ENCODE measurements at places on chromosomes 1 and 21.
A peak's percentile ranks its signal among the peaks of the same experiment; 100 is the strongest.

GRCh38 chr1:93347334-93347899 is 1.7 kb downstream of the DR1 start:
- no peak for DNase-seq

DNA sequence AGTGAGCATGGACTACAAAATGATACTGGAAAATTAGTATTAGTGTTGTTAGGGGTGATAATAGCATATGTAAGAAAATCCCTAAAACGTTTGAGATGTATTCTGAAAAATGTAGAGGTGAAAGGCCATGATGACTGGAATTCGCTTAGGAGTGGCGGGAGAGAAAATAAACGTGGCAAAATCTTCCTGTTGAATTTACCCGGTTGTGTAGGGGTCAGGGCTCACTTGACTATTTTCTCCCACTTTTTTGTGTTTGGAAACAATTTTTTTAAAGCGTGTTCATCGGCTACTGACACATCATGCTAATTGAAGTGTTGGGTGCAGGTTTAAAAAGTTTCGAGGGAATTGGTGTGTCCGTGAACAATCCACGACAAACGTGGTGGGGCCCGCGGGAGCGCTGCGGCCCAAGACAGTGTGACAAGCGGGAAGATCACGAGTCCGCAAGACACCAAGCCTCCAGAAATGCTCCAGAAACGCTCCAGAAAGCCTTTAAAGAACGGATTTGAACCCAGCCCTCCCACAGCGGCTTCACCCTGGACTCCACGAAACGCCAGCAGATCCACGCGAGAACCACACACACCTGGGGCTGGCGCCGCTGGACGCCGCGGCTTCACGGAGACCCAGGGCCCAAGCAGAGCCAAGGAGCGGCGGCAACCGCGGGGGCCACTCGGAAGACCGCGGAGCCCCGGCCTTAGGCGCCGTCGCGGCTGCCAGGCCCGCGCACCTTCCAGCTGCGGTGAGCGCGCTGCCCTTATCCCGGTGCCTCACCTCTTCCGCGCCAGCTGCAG is 573 bp downstream of the PSMG1 start:
- DNase-seq: no peak

- DNase-seq: no peak
Observed at GRCh38 chr1:192133350-192133926, 24.8 kb upstream of the RGS18 start.

- DNase-seq: no peak
Observed at GRCh38 chr1:90973897-90974798, 47.7 kb downstream of the ZNF644 start.

DNA sequence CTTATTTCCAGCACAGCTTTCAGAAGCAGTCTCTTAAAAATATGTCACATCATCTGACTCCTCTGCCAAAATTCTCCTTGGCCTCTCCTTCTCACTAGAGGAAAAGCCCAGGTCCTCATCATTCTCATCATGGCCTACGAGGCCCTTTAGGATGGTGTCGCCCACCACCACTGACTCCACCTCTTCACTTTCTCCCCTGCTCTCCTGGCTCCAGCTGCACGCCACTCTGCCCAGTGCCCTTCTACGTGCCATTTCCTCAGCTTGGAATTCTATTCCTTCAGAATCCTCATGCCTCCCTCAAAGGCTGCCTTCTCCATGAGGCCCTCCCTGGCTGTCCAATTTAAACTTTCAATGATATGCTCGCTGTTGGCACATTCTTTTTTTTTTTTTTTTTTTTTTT is 25.3 kb upstream of the BTG2 start:
- DNase-seq: no peak

DNA sequence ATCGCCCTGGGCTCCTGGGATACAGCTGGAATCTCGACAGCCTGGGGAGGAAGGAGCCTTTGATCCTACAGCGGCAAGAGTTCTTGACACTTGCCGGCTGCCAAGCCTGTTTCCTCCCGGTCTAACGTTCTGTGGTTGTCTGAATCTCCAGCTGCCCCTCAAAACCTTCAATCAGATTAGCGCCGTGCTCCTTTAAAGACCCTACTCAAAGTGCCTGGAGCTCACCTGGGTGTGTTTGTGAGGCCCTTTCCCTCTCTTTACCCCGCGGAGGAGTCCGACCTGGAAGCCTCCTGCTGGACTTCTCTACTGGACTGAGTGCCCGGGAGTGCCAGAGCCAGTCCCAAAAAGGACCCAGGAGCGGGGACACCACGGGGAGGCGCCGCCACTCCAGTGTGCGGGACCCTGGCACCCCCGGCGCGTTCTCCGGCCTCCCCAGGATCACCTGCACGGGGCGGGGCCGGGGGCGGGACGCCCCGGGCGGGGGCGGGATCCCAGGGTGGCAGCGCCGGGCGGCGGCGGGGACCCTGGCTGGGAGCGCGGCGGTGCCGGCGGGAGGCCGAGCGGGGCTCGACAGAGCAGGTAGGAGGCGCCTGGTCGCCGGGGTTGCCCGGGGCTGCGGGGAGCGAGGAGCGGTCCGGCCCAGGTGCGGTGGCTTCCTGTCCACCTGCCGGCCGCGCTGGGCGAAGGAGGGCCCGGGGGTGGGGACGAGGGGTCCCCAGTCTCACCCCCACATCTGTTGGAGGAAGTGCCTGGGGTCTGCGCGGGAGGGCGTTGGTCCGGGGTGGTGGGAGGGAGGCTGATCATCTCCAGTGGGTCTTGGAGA is at the start of gene NCMAP:
Gene NCMAP (plus strand): TSS at position 497 of the 823 bp plus-strand sequence. CDS start 39,344 bp downstream, outside the sequence.
- peak; percentile 12 for DNase-seq

DNA sequence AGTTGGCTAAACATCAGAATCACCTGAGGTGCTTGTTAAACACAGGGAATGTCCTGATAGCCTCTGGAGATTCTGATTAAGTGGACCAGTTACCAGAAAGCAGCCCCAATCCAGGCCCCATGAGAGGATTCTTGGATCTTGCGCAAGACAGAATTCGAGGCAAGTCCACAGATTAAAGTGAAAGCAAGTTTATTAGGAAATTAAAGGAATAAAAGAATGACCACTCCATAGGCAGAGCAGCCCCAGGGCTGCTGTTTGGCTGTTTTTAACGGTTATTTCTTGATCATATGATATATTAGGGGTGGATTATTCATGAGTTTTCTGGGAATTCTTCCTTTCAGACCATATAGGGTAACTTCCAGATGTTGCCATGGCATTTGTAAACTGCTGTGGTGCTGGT is 176.2 kb downstream of the ROR1 start:
- no peak for DNase-seq

DNA sequence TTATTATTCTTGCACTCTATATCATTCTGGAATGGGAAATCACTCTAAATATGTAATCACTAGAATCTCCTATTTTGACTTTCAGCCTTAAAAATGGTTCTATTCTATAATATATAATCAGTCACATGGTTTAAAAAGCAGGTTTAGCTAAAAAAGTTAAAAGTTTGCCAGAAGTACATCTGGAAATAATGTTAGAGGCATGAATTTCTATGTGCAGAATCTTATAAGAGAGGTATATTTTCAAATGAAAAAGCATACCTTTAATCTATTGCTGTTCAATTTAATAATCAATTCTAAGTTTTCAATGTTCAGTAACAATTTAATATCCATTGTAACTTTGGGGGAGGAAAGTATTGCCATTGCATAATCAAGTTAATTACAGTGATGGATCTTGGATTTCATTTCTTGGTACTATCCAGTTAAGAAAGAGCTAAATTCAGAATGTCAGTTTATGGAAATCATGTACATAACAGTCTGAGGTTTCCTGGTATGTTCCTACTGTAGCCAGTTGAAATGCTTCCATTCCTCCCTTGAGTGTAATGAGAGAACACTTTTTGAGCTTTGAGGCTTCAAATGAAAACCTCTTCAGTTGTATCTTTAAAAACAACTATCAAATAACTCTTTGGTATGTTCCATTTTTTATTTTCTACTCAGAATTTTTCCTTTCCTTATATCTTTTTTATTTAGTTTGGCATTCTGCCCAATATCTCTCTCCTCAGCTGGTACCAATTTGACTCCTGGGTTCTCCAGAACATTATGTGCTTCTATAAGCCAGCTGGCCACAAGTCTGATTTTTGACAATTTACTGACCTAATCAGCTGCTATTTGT is 175.7 kb upstream of the COL11A1 start:
- DNase-seq: no peak

GRCh38 chr1:185016880-185017279 is 28.5 kb upstream of the RNF2 start:
- no peak for DNase-seq

DNA sequence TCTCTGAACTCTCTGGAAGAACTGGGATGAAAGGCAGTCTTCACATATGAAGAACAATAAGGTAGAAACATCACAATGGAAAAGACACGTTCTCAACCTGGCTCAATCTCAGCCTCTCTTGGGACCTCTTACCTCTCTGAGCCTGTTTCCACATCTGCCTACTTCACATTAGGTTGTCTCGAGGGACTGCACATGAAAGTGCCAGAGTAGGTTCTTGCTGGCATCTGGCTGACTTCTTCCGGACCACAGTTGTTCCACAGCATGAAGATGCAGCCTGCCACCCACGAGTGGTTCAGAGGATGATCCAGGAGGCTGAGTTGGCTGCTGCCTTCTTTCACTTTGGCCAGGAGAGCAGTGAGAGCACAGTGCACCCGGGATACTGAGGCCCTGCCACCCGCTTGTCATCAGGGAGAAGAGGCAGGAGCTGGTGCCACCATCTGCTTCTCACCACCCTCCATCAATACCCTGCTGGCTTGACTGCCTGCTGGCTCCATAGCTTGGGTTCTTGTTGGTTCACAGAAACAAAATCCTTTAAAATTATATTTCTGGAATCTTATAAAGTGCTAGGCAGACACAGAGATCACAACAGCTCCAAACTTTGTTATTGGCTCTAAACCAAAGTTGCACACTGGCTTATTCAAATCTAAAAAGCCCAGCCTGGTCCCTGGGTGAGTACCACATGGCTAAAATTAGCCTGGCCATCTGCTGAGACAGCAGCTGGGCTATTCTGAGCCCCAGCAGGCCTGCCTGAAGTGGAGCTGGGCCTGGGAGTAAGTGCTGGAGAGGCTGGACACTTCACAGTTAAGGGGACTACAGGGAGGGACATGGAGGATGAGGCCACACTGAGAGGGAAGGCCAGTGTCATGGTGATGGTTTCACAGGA is 46.9 kb upstream of the LIN9 start:
- no peak for DNase-seq

- DNase-seq: no peak
Observed at GRCh38 chr1:220151454-220151853, 57.5 kb downstream of the IARS2 start.

DNA sequence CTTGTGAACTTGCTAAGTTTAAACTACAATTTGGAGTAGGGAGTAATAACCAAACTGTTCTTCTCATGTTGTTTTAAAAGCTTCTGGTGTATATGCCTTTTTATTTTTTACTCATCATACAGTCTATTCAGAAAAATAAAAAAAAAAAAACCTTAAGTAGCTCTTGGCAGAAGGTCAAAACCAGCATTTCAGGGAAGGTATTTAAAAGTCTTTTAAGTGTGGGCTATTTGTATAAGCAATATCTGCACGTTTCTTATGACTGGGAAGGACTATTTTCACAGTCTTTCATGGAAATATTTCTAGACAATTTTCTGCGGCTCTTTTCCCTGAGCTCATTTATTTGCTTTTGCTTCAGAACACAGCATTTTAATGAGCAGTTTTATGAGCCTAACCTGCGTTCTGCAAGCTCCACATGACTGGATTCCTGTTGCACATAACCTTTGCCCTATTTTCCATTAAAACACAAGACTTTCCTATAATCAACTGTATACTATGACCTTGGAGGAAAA is 60.9 kb upstream of the C1orf105 start:
- DNase-seq: no peak

DNA sequence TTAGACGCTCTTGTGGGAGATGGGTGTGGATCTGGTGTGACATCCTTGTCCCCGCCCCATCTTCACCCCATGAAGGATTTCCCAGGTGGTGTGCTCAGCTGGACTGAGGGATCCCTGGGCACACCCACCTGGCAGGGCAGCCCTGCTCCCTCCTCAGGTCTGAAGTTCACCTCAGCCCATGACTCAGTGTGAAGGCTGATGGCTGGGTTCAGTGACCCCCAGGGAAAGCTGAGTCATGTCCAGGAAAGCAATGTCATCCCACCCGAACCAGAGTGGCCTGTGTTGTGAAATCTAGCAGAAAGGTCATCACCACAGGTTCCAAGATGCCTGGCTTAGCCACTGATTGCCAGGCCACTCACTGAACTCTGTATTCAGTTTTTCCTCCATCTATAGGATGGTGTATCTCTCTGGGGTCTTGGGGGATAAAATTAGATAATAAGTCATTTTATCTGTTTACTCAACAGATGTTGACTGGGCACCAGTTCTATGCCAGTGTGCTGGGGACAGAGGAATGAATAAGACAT is 97.7 kb upstream of the JUN start:
- no peak for DNase-seq

GRCh38 chr1:110492573-110492972 is 26.4 kb downstream of the KCNA10 start:
- DNase-seq: no peak

GRCh38 chr1:155569988-155570592 is 7.5 kb upstream of the ASH1L start:
- DNase-seq: no peak

GRCh38 chr1:20732071-20732587 is 374 bp downstream of the SH2D5 start:
- no peak for DNase-seq

- DNase-seq: no peak
Observed at GRCh38 chr1:77876884-77877283, 11.5 kb upstream of the NEXN start.

GRCh38 chr1:113255038-113255719 is 135.1 kb upstream of the MAGI3 start:
- DNase-seq: no peak

- DNase-seq: no peak
Observed at GRCh38 chr1:22553991-22554522, 9.2 kb upstream of the EPHA8 start.

GRCh38 chr1:23481026-23481597 is 2.9 kb downstream of the ASAP3 start:
- DNase-seq: no peak

- no peak for DNase-seq
Observed at GRCh38 chr1:16617114-16617631, 3.8 kb upstream of the NBPF1 start.

- no peak for DNase-seq
Observed at GRCh38 chr1:38152351-38153065, 105.9 kb upstream of the POU3F1 start.

DNA sequence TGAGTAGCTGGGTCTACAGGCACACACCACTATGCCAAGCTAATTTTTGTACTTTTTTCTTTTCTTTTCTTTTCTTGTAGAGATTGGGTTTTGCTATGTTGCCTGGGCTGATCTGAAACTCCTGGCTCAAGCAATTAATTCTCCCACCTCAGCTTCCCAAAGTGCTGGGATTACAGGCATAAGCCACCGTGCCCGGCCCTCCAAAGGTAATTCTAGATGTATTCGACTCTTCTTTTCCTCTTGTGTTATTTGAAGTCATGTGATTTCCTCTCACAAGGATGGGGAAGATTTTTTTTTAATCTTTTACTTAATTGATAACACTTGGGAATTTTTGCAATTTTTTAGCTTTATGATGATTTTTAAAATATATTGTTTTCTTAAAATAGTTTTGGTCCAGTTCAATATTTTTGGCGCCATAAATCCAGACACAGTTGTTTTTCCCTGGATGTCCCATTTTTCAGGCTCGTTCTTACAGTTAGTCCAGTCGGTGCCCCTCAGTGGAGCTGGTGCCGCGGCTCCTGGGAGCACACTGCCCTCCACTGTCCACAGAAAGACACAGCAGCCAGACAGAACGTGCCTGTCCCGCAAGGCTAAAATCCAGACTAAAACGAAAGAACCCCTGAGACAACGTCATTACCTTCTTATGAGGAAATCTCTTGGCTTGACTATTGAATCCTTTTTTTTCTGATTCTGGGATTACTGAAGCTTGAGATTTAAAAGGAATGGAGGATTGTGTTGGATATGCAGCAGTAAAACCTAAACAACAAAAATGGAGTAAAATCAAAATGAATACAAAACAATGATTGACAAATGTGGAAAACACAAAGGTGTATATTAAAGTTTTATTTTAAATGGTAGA is 22.4 kb downstream of the STPG1 start:
- peak; percentile 27 for DNase-seq
